NCI-H187 (cell line): ENCODE measurements at places on chromosomes 4 and X.

- DNase-seq, result no peak
Measured at GRCh38 chr4:18067031-18067430, 45.5 kb upstream of the LCORL start.

- DNase-seq, result no peak
Measured at GRCh38 chrX:110125446-110126162, 122.7 kb downstream of the TMEM164 start.

DNA sequence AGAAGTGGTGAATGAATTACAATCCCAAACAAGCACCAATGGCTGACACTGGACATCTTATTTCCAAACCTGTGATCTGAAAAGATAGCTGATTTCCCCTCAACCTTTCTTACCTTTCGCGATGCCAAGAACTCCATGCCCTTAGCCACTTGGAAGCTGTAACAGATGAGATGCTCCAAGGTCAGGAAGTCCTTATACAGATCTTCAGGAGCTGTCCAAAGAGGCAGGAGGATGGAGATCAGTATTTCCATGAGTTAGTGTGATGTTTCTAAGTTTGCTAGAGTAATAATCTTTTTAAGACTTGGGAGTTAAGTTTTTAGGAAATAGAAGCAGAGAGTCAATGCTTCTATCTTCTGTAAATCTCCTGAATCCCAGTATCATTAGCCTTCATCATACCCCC is 32.9 kb downstream of the KDR start:
- no peak for DNase-seq

GRCh38 chrX:16112428-16112827 is 10.9 kb upstream of the GRPR start:
- DNase-seq, result no peak

DNA sequence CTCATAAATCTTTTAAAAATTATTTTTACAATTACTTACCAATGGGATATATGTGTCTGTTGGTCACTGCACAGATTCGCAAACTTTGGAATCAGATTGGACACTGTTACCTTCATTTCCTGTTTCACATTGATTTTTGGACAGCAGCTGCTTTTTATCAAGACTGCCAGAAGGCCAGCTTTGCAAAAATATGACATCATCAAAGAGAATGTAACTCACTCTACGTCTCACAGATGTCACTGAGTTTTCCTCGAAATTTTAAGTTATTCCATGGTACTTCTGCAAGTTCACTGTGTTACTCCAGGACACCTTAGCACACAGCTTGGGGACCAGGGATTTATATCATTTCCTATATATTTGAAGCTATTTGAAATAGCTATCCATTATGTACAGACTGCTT is 31.8 kb upstream of the MAGEB2 start:
- DNase-seq, result no peak

- DNase-seq, result no peak
Measured at GRCh38 chr4:73707918-73708577, 32.3 kb upstream of the CXCL8 start.

DNA sequence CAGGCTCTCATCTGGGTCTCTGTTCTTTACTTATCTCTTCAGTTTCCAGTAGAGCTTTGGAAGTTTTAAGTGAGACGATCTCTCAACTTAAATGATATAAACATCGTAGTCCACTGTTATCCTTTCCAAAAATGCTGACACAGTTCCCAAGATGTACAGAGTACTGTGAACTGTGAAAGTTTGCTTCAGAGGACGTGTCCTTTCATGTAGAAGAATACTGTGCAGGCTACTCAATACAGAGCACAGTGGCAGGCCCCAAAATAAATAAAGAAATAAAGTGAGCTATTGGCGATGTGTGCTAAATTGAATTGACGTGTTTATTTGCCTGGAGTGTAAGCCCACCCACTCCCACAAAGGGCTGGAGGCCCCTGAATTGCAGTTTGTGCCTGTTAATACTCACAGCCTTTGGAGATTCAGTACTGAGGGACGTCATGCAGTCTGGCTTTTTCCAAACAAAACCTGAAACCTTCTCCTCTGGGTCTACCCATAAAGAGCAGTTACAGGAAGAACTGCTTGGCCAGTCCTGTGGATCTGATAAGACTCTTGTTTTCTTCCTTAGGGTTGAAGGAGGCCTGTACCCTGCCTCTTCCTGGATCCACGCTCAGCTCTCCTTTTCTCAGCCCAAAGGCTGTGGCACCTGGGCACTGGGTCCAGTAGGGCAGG is 66.1 kb downstream of the SOWAHB start:
- no peak for DNase-seq
